ENCODE measurements at places on chromosomes 2 and 18.

DNA sequence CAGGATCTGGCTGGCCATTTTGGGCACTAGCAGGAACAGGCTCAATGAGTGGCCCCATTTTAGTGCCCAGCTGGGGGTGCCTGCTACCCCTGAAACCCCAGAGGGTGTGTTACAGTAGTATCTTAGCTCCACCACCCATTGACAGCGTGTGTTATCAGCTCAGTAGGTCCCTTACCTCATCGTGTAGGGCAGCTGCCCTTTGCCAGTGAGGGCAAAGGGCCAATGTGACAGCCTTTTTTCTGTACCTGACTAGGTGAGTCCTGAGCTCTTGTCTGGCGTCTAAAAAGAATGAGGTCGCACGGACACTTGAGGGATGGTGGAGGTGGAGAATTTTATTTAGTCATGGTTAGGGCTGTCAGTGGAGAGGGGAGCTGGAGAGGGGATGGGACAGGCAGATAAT, 462.2 kb downstream of the PIK3C3 start:
- DNase-seq: no peak

DNA sequence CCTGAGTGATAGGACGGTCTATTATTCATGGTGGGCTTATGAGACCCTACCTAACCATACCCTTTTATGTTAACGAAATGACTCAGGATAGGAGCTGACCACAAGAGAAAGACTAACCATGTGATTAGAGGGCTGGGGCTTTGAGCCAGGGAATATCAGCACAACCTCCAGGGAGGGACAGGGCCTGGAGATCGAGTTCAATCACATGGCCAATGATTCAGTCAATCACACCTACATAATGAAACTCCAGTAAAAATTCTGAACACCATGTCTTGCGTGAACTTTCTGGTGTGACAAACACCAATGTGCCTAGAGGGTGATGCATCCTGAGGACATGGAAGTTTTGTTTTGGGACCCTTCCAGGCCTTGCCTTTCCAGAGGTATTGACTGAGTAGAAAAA, 2.2 kb upstream of the TEX51 start:
- no peak for DNase-seq

- no peak for DNase-seq
These were observed 117.4 kb upstream of the DSEL start for GRCh38 chr18:67633939-67634338.

- no peak for DNase-seq
These were observed 9.2 kb downstream of the GALNT13 start for GRCh38 chr2:153880926-153881325.

- DNase-seq: no peak
These were observed 283.2 kb downstream of the INSIG2 start for GRCh38 chr2:118371515-118371914.

- no peak for DNase-seq
These were observed 1224.4 kb upstream of the LRRTM1 start for GRCh38 chr2:81528852-81529480.

GRCh38 chr2:211093743-211094303, 537.4 kb downstream of the CPS1 start:
- DNase-seq: no peak

DNA sequence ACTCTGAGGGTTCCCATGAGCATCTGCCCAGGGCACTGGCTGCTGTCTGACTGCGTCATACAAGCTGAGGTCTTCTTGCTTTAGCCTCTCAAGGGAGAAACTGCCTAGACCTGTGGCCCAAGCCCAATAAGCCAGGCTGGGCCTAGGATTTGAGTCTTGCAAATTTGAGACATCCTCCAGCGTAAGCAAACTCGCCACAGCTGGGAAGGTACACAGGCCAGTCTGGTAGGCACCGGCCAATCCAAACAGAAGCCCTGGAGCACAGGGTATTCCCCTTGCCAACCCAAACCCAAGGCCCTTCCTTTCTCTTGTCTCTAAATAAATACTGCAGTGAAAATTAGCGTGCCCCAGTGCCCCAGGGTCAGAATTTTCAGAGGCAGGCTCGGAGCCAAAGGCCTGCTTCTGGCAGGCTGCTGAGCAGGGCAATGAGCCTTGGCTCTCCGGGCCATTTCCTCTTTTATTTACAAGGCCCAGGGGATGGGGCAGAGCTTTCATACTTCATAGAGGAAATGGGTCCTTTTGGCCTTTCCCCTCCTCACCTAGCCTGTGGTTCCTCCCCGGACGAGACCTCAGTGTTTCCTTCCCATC, 33.3 kb downstream of the POLR1A start:
- DNase-seq: no peak

DNA sequence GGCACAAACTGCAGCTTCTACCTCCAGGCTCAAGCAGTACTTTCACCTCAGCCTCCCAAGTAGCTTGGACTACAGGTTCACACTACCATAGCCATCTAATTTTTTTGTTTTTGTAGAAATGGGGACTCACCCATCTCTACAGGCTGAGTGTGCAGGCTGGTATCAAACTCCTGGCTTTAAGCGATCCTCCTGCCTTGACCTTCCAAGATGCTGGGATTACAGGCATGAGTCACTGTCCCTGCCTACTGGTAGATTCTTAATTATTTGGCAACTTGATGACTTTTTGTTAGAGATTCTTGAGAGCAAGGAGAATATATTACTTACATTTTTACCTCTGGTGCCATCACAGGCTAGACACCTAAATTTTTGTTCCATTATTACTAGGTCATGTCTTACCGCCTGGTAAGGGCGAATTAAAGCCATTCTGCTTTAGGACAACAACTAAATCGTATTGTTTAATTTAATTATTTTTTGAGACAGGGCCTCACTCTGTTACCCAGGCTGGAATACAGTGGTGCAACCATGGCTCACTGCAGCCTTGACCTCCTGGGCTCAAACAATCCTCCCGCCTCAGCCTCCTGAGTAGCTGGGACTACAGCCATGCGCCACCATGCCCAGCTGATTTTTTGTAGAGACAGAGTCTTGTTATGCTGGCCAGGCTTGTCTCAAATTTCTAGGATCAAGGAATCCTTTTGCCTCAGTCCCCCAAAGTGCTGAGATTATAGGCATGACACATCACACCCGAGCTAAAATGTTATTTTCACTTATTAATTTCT, 15.7 kb downstream of the DYNC1I2 start:
- no peak for DNase-seq

DNA sequence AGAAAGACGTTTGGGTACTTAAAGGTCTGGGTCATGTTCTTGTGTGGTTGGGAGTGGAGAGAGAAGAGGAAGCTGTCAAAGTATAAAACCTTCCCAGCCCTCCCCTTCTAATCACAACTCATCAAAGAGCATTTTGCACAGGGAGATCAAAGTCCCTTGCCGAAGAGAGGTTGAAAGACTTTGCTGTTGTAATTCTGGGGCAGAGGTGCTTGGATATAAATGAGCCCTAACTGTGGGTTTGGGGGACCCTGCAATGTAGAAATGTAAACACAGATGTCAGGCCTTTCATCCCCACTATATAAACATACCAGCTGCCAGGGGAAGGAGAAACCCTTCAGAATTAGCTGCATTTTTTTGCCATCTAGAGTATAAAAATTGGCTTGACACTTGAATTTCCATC, 182.1 kb downstream of the ETAA1 start:
- no peak for DNase-seq

GRCh38 chr2:229206548-229206947, 64.5 kb downstream of the PID1 start:
- no peak for DNase-seq

DNA sequence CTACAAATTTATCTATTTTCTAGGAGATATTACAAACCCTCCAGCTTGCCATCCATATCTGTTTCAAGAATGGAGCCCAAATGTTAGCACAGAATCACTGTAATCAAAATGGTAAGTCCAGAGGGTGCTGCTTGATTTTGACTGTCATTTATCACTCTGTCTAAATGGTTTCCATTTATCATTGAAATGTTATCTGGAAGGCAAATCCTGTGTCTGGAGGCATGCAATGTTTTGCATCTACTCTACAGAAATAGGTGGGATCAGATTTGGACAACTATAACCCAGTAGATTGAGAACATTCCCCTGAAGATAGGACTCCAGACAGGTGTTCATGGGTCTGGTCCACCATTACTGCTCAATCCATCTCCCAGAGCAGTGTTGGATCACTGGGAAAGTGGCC, 128.7 kb downstream of the MAIP1 start:
- DNase-seq: no peak

GRCh38 chr2:119929537-119929936, 83.3 kb upstream of the EPB41L5 start:
- DNase-seq: no peak

GRCh38 chr18:65792456-65793074, 41.8 kb downstream of the CDH7 start:
- no peak for DNase-seq

- no peak for DNase-seq
These were observed 442.2 kb downstream of the DSEL start for GRCh38 chr18:67074309-67074708.

- DNase-seq: no peak
These were observed 116.7 kb downstream of the PTRHD1 start for GRCh38 chr2:24676493-24676892.

DNA sequence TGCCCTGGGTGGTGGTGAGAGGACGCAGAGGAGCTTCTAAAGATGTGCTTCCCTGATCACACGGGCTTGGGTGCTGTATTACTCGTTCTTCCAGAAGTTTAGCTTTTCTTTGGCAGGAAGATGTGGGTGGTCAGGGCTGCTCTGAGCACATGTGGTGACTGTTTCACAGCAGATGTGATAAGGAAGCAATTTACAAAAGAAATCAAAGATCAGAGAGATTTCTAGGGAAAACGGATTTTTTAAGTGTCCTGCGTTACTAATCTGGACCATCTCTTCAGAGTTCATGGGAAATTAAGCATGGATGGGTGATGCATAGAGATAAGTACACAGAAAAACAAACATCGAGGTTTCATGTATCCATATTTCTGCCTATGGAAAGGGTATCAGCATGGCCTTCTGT, 99.4 kb downstream of the WDSUB1 start:
- no peak for DNase-seq

DNA sequence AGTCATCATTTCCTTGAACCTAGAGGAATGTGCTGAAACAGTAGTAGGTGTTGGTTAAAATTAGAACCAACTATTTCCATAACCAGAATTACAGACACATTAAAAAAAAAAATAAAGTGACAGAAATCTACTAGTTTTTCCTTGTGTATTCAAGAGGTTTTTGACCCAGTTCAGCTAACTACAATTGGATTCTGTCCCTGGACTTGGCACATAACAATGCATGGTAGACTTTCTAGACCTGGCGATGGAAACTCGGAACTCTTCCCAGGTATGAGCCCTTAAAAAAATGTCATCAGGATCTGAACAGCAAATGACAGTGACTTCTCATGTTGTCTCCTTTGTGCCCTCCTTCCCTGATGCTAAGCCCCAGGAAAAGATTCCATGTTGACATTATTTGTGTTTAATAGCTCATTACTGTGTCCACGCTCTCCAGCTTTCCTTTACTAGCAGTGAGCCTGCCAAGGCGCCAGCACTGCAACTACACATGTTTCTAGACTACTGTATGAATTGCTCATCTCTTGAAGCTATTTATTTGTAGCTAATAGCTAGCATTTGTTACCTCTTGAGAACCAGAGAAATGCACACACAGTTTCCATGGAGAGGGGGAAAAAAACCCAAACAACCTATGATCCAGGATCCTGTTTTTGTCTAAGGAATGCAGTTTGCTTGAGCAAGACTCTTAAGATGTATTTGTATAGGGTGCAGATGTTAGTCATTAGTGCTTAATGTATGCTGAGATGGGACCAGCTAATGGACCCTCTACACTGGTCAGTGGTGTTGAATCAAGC, 148.5 kb downstream of the FMNL2 start:
- no peak for DNase-seq

GRCh38 chr2:22347306-22347705, 1037.7 kb upstream of the KLHL29 start:
- no peak for DNase-seq

- DNase-seq: no peak
These were observed 8.6 kb upstream of the KCNE4 start for GRCh38 chr2:223043164-223043941.
